ENCODE measurements at places on chromosomes 3 and 15. TPM values are rescaled to one million over a fixed set of nuclear protein-coding genes. Genes with fewer than 3 reads are reported as not detected.

Gene IMP3
- polyA plus RNA-seq = 147 TPM

Gene RLBP1
- 0.16 TPM for polyA plus RNA-seq

Gene C3orf70
- polyA plus RNA-seq = 3.3 TPM

Gene MYH15
- polyA plus RNA-seq = 0.71 TPM

Gene LEKR1
- 0.14 TPM for polyA plus RNA-seq

Gene C15orf62
- not detected for polyA plus RNA-seq

Gene PXYLP1
- polyA plus RNA-seq = 93.9 TPM

Gene ACY1
- 17.9 TPM for polyA plus RNA-seq

Gene SCAANT1
- polyA plus RNA-seq = not detected

Gene MTHFS
- polyA plus RNA-seq = 9.0 TPM

Gene HRG
- not detected for polyA plus RNA-seq

Gene ACKR2
- polyA plus RNA-seq = not detected

Gene PLSCR2
- not detected for polyA plus RNA-seq

Gene CLRN1
- 0.18 TPM for polyA plus RNA-seq
